ENCODE measurements at places on chromosomes 12 and 14.

DNA sequence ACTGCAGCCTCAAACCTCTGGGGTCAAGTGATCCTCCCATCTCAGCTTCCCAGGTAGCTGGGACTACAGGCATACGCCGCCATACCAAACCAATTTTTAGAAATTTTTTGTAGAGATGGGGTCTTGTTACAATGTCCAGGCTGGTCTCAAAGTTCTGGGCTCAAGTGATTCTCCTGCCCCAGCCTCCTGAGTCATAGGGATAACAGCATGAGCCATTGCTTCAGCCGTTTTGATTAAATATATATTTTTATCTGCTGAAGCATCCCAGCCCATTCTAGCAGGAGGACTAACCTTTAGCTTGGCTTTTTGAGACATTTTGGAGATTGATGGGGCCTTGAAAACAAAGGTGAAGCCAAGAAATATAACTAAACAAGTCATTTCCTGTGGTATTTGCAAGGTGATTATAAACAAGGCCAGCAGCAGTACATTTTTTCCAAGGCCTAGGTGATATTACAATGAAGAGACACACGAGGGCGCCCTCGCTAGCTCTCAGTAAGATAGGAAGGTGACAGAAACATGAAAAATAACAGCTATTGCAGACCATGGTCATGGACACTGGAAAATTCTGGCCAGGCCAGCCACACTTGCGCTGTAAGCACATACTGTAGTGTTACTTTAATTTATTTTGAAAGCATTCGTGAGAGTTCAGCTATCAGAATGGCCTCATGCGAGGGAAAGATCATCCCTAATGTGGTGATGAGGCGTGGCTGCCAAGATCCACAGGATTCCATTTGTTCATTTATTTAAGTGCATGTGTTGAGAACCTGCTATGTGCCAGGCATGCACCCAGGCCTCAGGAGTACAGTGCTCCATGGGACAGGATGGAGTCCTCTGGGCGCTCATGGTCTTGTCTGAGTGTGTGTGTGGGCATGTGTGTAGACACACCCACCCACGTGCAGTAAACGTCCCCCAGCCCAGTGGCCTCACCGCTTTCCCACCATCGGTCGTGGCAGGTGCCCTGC, 63.5 kb downstream of the DGLUCY start:
- peak; percentile 28 for DNase-seq

- no peak for DNase-seq
These were observed 399 bp downstream of the NCAPD2 start for GRCh38 chr12:6494258-6494743.

- DNase-seq, result no peak
These were observed at the start of gene PRKD1 for GRCh38 chr14:29927376-29928116. Gene PRKD1 (minus strand): TSS chr14:29927847.

DNA sequence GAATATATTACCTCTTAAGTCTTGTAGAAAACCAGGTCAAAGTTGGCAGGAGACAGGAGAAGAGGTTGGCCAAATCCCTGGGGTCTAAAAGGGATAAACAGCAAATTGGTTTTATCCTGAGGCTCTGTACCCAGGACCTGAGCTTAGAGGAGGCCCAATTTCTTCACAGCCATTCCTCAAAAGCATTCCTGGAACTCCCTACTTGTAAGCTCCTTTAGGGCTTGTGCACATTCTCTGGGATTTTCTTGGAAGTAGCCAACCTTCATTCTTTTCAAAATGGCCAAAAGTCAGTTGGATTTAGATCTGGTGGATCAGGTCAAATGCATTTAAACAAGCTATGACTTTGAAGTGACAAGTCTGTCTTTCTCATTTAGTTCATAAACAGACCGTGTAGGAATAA, 152.1 kb upstream of the PLXNC1 start:
- no peak for DNase-seq

DNA sequence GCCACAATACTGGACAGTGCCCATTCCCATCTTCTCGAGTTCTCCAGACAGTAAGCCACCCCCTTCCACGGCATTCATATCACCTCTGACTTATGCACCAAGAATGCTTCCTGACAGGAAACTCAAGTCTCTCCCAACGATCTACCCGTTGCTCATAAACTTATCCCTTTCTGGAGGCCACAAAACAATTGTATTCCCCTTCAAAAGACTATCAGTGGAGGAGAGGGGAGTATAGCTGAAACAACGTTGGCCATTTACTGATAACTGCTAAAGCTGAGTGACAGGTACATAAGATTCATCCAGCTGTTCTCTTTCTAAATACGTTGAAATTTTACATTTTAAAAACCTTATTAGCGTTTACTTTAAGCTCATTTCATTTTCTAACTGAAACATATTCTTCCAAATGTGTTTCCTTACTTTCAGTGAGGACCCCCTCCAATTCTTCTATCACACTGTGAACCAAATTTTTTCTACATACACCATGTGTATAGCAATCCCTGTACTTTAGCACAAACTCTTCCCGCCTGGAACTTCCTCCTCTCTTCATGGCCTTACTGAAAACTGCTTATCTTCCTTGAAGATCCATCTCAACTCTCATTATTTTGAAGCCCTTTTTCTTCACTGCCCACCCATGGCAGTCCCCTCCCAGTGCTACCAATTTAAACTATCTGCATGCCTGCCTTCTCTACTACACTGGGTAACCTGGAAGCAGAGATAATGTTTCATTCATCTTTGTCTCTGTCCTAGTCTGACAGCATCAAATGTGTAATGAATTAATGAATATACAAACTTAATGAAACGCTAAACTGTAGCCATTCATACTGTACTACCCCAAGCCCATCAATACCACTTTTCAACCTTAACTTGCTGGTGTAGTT, 28.8 kb downstream of the ATXN2 start:
- DNase-seq, result no peak

- no peak for DNase-seq
These were observed 910.4 kb downstream of the VRK1 start for GRCh38 chr14:97707603-97708002.

- DNase-seq, result no peak
These were observed 290.7 kb upstream of the TMPO start for GRCh38 chr12:98224584-98225221.

DNA sequence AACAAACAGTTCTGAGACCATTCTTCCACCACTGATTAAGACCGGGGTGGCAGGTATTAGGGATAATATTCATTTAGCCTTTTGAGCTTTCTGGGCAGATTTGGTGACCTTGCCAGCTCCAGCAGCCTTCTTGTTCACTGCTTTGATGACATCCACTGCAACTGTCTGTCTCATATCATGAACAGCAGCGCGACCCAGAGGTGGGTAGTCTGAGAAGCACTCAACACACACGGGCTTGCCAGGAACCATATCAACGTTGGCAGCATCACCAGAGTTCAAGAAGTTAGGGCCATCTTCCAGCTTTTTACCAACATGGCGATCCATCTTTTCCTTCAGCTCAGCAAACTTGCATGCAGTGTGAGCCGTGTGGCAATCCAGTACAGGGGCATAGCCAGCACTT, 16.9 kb downstream of the AEBP2 start:
- DNase-seq, result no peak

DNA sequence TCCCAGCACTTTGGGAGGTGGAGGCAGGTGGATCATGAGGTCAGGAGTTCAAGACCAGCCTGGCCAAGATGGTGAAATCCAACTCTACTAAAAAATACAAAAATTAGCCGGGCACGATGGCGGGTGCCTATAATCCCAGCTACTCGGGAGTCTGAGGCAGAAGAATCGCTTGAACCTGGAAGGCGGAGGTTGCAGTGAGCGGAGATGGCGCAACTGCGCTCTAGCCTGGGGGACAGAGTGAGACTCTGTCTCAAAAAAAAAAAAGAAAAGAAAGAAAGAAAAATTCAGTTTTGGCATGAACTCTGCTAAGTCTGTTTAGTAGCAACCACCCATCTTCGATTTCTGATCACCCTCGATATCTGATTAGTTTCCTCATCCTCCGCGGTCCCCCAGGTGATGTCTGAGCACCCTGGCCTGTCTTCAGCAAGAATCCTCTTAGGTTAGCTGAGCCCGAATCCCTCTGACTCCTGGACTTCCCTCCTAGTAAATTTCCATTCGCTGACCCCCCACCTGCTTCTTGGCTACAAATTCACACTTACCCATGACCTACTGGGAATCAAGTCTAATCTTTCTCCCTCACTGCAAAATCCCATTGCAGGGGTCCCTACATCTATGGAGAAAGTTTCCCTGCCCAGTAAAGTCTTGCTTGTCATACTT, 879 bp upstream of the HSPB8 start:
- no peak for DNase-seq

GRCh38 chr12:130714591-130715149, 1.4 kb downstream of the RIMBP2 start:
- DNase-seq, result no peak

DNA sequence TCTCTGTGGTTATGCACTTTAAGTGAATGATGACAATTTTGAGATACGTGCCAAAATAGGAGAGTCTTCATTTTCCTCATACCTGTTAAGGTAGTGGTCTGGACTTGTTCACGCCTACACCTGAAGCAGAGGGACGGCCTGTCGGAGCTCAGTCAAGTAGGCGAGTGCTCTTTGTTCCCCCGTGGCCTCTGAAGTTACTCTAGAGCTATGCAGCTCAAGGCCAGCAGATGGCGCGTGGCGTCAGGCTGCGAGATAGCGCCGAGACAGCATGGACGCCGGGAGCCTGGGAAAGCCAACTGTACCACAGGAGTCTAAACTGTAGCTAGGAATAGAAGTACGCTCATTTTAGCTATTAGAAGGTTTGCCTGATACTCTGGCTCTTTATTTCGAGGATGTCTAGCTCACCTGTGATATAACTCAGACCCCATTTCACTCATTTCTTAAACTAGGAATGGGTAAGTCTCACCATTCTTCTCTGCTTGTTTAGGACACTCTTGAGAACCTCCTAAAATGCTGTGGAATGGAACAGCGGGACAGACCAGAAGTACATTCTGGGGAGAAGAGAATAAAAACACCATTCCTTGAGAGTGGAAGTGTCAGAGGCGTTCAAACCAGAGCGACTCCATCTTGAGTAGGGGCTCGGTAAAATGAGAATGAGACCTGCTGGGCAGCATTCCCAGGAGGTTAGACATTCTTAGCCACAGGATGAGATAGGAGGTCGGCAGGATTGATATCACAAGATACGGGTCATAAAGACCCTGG, 267.4 kb upstream of the HMGA2 start:
- no peak for DNase-seq

DNA sequence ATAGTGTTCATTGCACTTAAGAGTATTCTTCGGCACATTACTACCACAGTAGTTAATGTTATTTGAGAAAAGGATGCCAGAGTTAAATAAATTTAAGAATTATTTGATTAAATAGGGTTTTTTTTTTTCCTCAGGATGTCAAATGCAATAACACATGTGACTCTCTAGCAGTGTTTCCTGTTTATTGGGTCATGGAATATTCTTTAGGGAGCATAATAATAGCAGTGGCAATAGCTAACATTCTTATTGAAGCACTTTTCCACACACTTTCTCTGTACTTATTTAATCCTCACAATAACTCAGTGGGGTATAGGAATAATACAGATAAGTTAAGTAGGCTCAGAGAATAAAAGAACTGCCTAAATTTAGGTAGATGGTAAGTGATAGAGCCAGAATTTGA, 44.3 kb downstream of the SCYL2 start:
- DNase-seq, result no peak

GRCh38 chr14:70847406-70848090, 38.2 kb upstream of the MAP3K9 start:
- no peak for DNase-seq

DNA sequence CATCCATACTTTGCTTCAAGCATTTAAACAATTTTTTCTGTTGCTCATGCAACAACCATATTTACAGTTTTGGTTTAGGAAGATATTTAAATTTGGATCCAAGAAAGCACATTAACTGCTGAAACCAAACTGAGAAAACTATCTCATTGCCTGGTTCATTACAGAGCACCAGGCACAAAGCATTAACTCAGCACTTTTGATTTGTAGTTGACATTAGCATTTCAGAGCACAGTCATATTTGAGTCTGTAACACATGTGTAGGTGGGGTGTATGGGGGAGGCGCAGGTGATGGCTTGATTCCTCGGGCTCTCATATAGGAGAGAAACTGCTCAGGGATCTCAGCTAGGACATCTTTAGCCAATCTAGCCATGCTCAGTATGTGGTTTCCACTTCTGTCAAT, 251.7 kb downstream of the CPNE8 start:
- DNase-seq, result no peak

GRCh38 chr12:54141431-54142113, 47.2 kb downstream of the SMUG1 start:
- no peak for DNase-seq

DNA sequence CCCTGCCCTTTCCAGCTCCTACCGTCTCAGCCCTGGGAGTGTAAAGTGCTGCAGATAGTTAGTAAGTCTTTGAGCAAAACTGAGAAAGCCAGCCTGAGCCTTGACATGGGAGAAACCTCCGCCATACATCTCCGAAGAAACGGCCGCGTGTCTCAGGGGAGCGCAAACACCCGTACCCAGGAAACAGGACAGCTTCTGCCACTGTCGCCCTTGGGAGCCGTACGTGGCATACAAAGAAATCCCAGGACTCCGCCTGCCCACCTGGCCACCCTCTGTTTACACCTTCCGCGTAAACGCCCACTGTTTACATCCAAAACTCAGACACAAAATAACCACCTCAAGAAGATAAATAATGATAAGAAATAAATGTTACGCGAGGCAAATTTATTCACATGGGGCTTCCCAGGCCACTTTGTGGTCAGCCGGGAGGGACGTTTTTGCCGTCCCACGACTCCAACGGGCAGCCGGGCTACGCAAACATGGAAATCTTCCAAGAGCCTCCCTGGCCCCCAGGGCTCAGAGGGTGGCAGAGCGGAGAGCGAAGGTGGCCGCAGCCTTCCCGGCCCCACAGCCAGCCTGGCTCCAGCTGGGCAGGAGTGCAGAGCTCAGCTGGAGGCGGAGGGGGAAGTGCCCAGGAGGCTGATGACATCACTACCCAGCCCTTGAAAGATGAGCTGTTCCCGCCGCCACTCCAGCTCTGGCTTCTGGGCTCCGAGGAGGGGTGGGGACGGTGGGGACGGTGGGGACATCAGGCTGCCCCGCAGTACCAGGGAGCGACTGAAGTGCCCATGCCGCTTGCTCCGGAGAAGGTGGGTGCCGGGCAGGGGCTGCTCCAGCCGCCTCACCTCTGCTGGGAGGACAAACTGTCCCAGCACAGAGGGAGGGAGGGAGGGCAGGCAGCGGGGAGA, at the start of gene BDKRB2:
Gene BDKRB2, plus strand, starts transcription at position 689 of the 908 bp plus-strand sequence. CDS start 32,269 bp downstream, outside the sequence.
- DNase-seq, result no peak

GRCh38 chr12:110343736-110344555, 59.6 kb downstream of the ANAPC7 start:
- no peak for DNase-seq

- no peak for DNase-seq
These were observed at the start of gene COCH for GRCh38 chr14:30874120-30874998. Gene COCH (plus strand): TSS chr14:30874559. CDS start chr14:30874939, 380 bp downstream.

- no peak for DNase-seq
These were observed 38.1 kb upstream of the SLC2A13 start for GRCh38 chr12:40144023-40144422.

GRCh38 chr14:55097881-55098560, 31.0 kb upstream of the LGALS3 start:
- peak; percentile 21 for DNase-seq

DNA sequence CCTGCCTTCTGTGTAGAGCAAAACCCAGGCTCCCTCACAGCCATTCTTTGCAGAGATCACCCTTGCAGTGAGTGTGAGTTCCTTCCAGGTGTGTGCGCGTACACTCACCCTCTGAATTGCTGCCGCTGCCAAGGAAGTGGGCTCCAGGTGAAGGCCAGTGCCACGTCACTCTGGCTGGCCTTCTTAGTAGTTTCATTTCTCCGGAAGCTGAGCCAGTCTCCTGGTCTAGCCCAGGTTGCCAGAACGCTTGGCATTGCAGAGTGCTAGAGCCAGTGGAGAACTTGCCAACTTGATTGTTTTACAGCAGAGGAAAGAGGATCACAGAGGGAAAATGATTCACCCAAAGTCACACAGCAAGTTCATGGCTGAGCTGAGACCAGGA, 11.0 kb downstream of the CBLN3 start:
- DNase-seq, result no peak

GRCh38 chr12:116423094-116423493, 136.1 kb upstream of the MAP1LC3B2 start:
- DNase-seq, result no peak
